ENCODE measurements at places on chromosomes 4 and X. TPM values are rescaled to one million over a fixed set of nuclear protein-coding genes. Genes with fewer than 3 reads are reported as not detected.

The NALF2 gene
- total RNA-seq, result 53.3 TPM

The AWAT2 gene
- not detected for total RNA-seq

DNA sequence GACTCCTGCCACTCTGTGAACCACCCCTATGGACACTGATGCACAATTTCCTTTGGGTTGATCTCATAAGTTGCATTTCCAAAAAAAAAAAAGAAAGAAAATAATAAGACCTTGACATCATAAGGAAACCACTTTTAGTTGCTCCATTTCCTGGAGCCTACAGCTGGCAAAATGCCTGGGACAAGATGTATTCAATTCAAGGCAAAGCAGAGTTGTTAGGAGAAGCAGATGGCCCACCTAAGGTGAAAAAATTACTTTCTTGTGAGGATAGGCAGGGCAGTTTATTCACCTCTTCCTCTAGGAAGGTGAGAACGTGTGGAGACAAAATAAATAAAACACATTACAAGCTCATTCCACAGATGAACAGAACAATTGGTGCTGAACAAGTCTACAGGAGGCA, 14.1 kb upstream of the SCRG1 start:
- no peak for DNase-seq

DNA sequence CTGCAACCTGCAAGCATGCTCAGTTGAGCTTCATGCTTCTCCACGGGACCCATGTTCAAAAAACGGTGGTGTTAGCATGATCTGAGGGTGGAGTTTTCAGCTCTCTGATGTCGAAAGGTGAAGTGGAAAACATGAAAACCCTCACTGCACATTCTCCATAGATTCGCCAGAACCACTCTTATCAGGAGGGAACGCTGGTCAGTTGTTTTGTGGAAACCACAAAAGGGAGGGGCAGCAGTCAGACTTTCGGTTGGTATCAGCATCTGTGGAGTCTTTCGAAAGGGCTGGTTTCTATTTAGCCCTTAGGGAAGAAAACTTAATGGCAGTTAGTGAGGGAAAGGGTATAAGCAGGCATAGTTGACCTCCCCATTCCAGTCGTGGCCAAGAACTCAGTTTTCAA, 12.6 kb downstream of the PPA2 start:
- no peak for DNase-seq

GRCh38 chr4:107619731-107620130, 100.3 kb downstream of the PAPSS1 start:
- no peak for DNase-seq
